ENCODE measurements at places on chromosomes 4 and X.

DNA sequence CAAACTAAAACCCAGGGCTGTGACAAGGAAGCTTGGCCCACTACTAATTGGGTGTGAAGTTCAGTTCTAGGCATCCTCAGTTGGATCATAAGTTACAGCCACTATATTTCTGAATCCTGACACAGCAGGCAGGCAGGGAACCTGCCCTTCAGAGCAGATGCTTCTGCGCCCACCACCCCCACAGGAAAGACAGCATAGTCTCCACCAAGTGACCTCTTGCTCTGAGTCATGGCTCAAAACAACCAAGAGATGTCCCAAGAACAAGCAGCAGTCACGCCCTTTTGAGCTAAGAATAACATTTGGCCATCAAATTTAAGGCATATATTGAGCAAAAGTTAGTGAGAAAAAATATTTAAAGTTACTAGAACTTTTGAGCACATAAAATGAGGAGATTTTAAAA, 170.7 kb upstream of the SMARCAD1 start:
- no peak for DNase-seq

- no peak for DNase-seq
These were observed 3.4 kb downstream of the ARX start for GRCh38 chrX:25012433-25012735.

DNA sequence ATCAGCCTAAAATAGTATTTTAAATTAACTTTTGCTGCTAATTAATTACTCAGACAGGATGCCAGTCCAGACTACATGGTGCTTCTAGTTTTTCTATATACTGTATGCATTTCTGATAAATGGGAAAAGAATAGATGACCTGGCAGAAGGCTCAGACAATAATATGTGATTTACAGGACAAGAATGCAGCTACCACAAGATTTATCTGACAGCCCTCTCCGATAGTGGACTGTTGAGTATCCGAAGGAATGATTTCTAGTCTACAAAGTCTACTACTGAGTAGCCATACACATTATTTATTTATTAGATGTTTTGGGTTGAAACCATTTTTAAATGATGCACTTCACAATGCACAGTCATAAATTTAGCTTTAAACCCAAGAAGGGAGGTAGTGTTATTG, 212.8 kb downstream of the MAB21L2 start:
- no peak for DNase-seq

DNA sequence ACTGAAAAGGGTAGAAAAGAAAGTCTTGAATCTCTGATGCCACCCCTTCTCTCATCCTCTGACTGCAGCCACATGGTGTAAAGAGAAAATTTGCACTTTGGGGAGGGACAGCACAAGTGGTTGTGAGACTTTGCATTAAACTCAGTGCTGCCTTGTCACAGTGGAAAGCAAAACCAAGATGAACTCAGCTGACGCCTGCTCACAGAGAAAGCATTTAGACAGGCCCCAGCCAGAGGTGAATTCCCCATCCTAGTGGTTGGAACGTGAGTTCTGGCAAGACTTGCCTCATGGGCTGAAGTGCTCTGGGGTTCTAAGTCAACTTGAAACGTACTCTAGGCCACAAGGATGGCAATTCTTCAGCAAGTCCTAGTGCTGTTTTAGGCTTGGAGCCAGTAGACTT, 1101.4 kb downstream of the ADGRL3 start:
- no peak for DNase-seq

DNA sequence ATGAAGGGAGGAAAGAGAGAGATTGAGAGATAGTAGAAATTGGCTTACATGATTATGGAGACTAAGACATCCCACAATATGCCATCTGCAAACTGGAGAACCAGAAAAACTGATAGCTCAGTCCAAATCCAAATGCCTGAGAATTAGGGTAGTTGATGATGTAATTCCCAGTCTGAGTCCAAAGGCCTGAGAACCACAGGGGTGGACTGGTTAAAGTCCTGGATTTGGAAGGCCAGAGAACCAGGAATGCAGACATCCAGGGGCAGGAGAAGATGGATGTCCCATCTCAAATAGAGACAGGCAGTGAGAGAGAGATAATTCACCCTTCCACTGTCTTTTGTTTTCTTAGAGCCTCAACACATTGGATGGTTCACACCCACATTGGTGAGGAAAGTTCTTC, 345.7 kb upstream of the SPANXN4 start:
- DNase-seq, result no peak

- DNase-seq, result no peak
These were observed 82.0 kb downstream of the HAUS3 start for GRCh38 chr4:2159931-2160330.

- peak; percentile 42 for DNase-seq
These were observed 164.9 kb downstream of the MAML3 start for GRCh38 chr4:139988863-139989765.

- no peak for DNase-seq
These were observed 29.1 kb upstream of the PLS3 start for GRCh38 chrX:115531818-115532403.

Data from activated CD4-positive, alpha-beta T cell treated with anti-CD3 and anti-CD28 coated beads, Interleukin-2, amount 50 U/mL, for 4 hours (primary cell).